ENCODE measurements at places on chromosomes 7 and 10.

DNA sequence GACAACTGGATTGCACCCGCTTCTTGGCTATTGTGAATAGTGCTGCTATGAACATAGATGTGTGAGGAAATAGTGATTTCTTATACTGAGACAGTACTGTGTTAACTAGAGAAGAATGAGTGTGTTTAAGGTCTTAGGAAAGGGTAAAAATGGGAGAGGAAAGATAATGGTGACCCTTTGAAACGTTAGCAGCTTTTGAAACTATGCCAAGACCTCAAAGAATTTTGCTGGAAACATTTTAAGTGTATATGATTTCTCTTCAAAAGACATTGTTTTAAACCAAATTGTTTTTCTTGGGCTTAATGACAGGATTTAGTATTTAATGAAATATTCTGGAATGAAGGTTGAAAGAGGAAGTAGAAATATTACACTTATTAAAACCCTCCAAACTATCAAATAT is 100.8 kb upstream of the ARHGAP21 start:
- DNase-seq = no peak

- no peak for DNase-seq
Measured at GRCh38 chr7:26087321-26088091, 64.5 kb upstream of the NFE2L3 start.

DNA sequence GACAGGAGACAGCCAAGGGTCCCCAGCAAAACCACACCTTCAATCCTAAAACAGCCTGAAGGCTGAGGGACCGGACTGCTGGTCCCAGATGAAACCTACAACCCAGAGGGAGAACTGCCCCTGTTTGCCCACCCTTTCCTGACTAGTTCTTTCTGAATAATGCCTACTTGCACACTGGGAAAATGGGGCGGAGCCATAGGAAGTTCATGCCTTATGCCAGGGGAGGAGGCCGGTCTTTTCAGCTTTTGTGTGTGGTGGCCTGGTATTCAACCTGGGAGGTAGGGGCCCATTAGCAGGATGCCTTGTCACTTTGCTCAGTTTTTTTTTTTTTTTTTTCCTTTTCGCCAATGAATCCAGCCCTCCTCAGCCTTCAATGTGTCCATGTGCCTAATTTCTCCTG is 20.7 kb downstream of the TOMM7 start:
- DNase-seq = no peak

DNA sequence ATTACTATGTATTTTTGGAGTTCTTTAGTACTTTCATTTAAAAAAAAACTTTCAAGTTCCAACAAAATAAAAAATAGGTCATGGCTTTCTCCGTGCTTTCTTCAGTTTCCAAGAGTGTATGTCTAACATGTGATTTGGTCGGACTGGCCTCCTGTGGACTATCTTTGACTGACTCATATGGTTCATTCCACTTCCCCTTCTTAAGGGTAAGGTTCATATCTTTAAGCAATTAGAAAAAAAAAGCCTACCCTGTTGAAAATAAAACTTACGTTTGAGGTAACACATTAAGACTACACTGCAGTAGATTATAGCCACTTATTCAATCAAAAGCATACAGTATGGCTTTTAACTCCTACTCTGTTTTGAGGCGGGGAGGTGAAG is 112.8 kb upstream of the AHR start:
- DNase-seq = peak; percentile 87

DNA sequence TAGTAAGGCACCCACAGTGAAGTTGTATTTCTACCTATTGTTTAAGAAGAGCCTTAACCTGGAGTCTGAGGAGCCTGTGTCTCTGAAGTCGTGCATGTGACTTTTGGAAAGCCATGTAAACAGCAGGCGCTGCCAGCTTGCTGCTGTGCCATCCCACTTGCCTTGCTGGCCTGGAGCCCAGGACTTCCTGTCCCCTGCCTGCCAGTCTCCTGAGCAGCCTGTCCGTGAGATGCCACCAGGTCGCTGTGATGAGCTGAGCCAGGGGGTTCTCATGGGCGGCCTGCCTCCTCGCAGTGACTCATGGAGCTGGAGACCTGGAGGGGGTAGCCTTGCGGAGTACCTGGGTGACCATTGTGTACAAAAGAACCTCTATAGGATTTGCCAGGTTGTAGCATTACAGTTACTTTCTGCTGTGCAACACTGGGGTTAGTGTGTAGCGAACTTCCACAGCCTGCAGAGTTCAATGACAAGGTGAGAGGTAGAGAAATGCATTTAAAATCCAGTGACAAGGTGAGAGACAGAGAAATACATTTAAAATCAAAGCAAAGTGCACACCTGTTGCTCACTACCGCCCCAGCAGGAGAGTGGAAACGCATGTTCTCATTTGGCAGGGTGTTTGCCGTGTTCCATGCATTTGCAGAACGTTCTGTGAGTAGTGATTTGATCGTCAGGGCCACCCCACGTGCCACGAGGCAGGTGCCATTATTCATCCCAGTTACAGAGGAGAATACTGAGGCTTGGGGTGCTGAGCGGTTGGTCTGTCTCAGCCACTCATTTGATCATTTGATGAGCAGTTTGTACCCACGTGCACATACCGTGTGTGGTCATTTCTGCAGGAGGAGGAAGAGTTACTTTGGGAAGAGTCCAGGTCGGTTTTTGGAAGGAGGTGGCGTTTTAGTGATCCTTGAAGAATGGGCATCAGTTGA is 36.6 kb upstream of the BHLHA15 start:
- DNase-seq = no peak

- DNase-seq = peak; percentile 43
Measured at GRCh38 chr10:86734207-86734988, 22.0 kb upstream of the BMPR1A start.

DNA sequence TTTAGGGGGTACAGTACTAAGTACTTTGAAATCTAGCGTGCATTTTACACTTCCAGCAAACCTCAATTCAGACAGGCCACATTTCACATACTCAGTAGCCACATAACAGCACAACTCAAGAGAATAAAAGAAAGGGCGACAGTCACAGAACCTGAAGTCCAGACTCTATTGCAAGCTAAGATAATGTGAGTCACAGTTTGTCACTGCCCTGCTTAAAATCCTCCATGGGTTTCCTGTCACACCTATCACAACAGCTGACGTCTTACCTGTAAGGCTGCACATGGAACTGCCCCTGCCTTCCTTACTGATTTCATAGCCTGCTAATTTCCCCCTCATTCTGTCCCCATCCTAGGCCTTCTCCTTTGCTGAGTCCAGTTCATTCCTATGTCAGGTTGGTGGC is 16.1 kb upstream of the CDK14 start:
- DNase-seq = no peak

DNA sequence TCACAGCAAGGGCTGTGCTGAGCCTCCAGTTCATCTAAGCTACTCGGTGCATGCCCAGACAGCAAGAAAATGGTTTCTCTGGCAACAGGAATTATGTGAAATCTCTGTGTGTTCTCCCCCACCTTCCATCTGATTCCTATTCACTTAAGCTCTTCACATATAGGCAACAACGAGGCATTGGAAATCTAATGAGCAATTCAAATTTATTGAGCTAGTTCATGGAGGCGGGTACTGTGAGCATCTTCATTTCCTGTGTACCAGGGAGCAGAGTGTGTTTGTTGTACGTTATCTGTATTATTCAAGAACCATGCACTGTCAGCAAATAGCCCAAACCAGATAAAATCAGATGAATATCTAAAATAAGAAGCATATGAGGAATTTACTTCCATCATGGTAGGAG is 739.1 kb downstream of the MAGI2 start:
- no peak for DNase-seq

- peak; percentile 14 for DNase-seq
Measured at GRCh38 chr7:112571852-112572607, 91.2 kb downstream of the LSMEM1 start.

- DNase-seq = peak; percentile 93
Measured at GRCh38 chr7:128831178-128831993, 1.2 kb downstream of the FLNC start.
